ENCODE measurements at places on chromosomes 2 and 18. TPM values are rescaled to one million over a fixed set of nuclear protein-coding genes. Genes with fewer than 3 reads are reported as not detected.
A peak's percentile ranks its signal among the peaks of the same experiment; 100 is the strongest.

The GATA6 gene
- 28.6 TPM for total RNA-seq

The BIRC6 gene
- 161 TPM for total RNA-seq

- H3K27ac ChIP-seq: no peak overlapping the region
- no peak for DNase-seq
- H3K4me3 ChIP-seq: no peak overlapping the region
- H3K27me3 ChIP-seq: no peaks in the 10 kb centered on the region
- no peaks in the 10 kb centered on the region for H3K36me3 ChIP-seq
These were observed 19.3 kb upstream of the PDE1A start for GRCh38 chr2:182446087-182446486.

GRCh38 chr2:43269074-43269572 lies 42.7 kb upstream of the ZFP36L2 start:
- no peaks in the 10 kb centered on the region for H3K27me3 ChIP-seq
- H3K27ac ChIP-seq: peak overlapping the region; percentile 88
- peak; percentile 78 for DNase-seq
- no peak overlapping the region for H3K4me3 ChIP-seq
- H3K36me3 ChIP-seq: no peaks in the 10 kb centered on the region

DNA sequence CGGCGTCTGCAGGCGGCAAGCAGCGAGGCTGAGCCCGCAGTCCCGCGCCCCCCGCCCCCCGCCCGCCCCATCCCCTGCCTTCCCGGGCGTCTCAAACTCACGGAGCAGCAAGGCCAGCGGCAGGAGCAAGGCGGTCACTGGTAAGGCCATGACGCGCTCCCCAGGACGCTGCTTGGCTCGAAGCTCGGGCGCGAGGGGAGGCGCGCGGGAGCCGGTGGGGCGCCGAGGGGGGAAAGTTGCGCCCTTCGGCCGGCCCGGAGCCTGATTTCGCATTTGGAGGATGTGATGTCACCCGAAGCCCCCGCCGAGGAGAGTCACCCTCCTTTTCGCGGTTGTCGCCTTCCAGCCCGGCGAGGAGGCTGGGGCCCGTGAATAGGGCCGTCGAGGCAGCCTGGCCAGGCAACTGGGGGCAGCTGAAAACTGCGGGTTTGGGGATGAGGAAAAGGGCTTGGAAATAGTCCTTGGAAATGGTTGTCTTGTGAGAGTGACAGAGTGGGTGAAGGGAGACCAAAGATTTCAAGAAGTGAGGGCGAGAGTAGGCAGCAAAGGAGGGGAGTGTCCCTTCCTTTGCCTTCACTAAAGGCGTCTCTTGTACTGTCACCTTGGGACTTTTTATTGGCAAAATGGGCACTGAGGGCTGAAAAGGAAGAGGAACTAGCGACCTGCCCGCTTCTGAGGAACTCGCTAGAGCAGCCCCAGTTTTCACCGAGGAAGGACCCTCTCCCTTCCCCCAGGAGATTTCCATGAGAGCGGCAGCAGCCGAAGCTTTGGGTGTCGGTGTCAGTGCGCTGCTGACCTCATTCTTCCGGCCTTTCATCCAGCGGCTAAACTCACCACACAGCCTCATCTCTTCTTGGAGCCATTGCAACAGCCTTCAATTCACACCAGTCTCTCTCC lies at the start of gene CD8A:
CD8A (minus strand) TSS at position 238 of the 897 bp plus-strand sequence; CDS start at position 150, 88 bp downstream.
- peaks cover 14% of the 10 kb centered on the region for H3K4me1 ChIP-seq
- no peak within 1 kb of the TSS for H3K4me3 ChIP-seq
- no peak for DNase-seq
- no peak within 1 kb of the TSS for H3K27ac ChIP-seq

DNA sequence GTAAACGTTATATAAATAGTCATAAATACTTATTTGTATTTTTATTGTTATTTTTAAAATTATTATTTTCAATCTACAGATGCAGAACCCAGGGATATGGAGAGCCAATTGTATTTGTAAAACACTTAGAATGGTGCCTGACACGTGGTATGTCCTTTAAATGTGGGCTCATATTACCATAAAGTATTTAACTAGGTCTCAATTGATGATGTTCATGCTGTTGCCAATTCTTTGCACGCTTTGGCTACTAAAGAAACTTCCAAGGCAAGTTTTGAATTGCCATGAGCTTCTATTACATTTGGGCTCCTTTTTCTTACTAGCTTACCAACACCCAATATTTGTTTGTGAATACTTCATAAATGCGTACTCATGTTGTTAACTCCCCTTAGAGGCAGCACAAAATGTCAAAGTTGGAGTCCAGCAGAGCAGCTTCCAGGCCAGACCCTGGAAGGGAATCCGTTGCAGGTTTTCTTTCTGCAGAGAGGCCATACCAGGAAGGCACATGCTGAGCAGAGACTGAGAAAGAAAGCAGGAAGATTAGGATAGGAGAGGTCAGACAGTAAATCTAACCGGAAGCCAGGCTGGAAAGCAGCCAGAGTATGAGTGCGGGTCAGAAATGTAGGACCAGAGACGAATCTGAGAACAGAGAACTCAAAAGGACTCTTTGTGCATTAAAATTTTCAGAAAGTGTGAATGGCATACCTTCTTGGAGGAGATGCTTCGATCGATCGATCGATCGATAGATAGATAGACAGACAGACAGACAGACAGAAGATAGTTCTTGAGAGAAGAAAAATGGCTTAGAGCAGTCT lies 4.2 kb upstream of the NOSTRIN start:
- no peak for DNase-seq
- H3K4me3 ChIP-seq: no peak overlapping the region
- H3K36me3 ChIP-seq: no peaks in the 10 kb centered on the region

DNA sequence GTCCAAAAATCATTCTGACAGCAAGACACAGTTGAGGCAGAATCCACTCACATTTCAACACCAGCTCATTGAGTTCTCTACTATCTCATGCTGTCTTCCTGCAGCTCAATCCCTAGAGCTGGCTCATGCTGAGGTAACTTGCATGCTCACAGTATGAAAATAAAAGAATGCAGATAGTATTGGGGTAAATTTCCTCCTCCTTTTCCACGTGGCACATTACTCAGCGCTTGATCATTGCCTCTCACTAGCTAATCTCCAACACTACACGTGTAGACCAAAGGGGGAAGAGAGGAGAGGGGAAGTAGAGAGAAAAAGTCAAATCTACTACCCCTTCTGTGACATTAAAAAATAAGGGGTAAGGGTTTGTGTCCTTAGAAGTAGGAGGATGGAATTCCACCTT lies 300.6 kb downstream of the AFF3 start:
- no peaks in the 10 kb centered on the region for H3K4me1 ChIP-seq
- no peak overlapping the region for H3K27ac ChIP-seq
- DNase-seq: no peak

DNA sequence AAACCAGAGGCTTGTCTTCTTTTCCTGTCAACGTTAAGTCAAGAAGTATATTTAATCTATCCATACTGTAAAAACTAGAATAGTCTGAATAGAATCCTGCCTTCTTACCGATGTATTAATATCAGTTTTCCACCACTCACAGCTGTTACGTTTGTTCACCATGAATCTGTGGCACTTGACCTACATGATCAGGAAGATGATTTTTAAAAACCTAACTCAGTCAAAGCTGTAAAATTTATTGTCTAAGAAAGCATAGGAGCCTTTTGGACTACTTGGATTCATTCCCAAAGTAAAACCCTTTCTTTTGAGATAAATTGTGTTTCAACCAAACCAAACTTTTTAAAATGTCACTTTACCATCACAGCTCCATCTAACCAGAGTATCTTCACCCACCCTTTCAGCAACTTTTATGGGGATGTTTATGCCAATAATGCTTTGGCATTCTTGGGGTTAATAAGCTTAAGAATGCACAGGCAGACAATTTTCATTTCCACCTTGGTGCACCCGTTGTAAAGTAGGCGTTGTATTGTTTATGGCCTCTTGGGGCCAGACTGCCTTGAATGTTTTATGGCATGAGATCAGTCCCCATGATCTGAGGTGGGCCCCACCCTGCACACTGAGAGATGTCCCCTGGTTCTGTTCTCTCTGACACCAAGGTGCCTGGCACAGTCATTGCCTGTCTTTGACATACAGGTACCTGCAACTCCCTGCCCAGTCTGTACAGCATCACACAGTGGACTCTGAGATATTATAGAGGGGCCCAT lies 176.2 kb upstream of the EPAS1 start:
- no peaks in the 10 kb centered on the region for H3K27me3 ChIP-seq
- no peaks in the 10 kb centered on the region for H3K36me3 ChIP-seq
- H3K27ac ChIP-seq: no peak overlapping the region
- peaks cover 9% of the 10 kb centered on the region for H3K4me1 ChIP-seq

The PJVK gene
- total RNA-seq: 3.8 TPM

GRCh38 chr18:66872277-66872676 lies 268.4 kb upstream of the CDH19 start:
- H3K36me3 ChIP-seq: no peaks in the 10 kb centered on the region
- DNase-seq: no peak
- no peaks in the 10 kb centered on the region for H3K4me1 ChIP-seq
- H3K4me3 ChIP-seq: no peak overlapping the region
- H3K27me3 ChIP-seq: no peaks in the 10 kb centered on the region

- no peak overlapping the region for H3K4me3 ChIP-seq
- H3K27me3 ChIP-seq: no peaks in the 10 kb centered on the region
- DNase-seq: no peak
- H3K27ac ChIP-seq: no peak overlapping the region
- H3K36me3 ChIP-seq: no peaks in the 10 kb centered on the region
- H3K4me1 ChIP-seq: no peaks in the 10 kb centered on the region
These were observed 91.7 kb downstream of the ACTR3 start for GRCh38 chr2:113981404-113982134.

GRCh38 chr2:28949617-28950305 lies 31.3 kb upstream of the TOGARAM2 start:
- DNase-seq: no peak
- no peaks in the 10 kb centered on the region for H3K27me3 ChIP-seq
- no peaks in the 10 kb centered on the region for H3K36me3 ChIP-seq
- H3K27ac ChIP-seq: no peak overlapping the region
- H3K4me3 ChIP-seq: no peak overlapping the region

The ZNF2 gene
- total RNA-seq: 5.9 TPM

The LYPD6 gene
- 23.7 TPM for total RNA-seq

- peaks cover 5% of the 10 kb centered on the region for H3K4me1 ChIP-seq
- H3K4me3 ChIP-seq: no peak overlapping the region
- no peak overlapping the region for H3K27ac ChIP-seq
- H3K27me3 ChIP-seq: no peaks in the 10 kb centered on the region
- no peaks in the 10 kb centered on the region for H3K36me3 ChIP-seq
- DNase-seq: no peak
These were observed 214.2 kb downstream of the MTX2 start for GRCh38 chr2:176483476-176483875.

DNA sequence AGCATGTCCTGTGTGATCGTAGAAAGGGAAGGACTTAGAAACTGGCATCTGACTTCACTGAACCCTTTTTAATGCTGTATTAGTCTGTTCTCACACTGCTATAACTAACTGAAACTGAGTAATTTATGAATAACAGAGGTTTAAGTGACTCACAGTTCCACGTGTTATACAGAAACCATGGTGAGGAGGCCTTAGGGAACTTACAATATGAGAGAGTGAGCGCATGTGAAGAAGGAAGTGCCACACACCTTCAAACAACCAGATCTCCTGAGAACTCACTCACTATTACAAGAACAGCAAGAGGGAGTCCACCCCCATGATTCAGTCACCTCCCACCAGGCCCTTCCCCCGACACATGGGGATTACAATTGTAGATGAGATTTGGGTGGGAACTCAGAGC lies 811.3 kb downstream of the CPS1 start:
- no peak for DNase-seq
- no peak overlapping the region for H3K4me3 ChIP-seq
- H3K4me1 ChIP-seq: no peaks in the 10 kb centered on the region
- no peak overlapping the region for H3K27ac ChIP-seq
- no peaks in the 10 kb centered on the region for H3K27me3 ChIP-seq

The SP5 gene
- total RNA-seq: 1.0 TPM

DNA sequence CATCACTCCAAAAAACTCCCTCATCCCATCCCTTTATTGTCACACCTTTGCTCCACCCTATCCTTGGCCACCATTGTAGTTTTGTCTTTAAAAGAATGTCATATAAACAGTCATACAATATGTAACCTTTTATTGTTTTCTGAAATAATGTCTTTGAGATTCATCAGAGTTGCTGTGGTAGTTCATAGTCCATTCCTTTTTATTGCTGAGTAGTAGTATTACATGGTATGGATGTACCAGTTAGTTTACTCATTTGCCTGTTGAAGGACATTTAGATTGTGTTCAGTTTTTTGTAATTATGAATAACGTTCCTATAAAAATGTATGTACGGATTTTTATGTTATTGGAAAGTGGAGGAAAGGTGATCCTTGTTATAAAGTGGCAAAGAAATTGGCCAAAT lies 171.8 kb upstream of the GCFC2 start:
- no peaks in the 10 kb centered on the region for H3K4me1 ChIP-seq
- H3K27ac ChIP-seq: no peak overlapping the region
- DNase-seq: no peak
- no peak overlapping the region for H3K4me3 ChIP-seq
- no peaks in the 10 kb centered on the region for H3K27me3 ChIP-seq

- H3K27ac ChIP-seq: no peak overlapping the region
- DNase-seq: no peak
- no peak overlapping the region for H3K4me3 ChIP-seq
- H3K27me3 ChIP-seq: no peaks in the 10 kb centered on the region
These were observed 523.3 kb upstream of the VRK2 start for GRCh38 chr2:57523304-57523703.

GRCh38 chr2:105308382-105309146 lies 21.0 kb downstream of the TGFBRAP1 start:
- H3K36me3 ChIP-seq: no peaks in the 10 kb centered on the region
- H3K27ac ChIP-seq: no peak overlapping the region
- no peak for DNase-seq
- no peaks in the 10 kb centered on the region for H3K27me3 ChIP-seq
- H3K4me1 ChIP-seq: no peaks in the 10 kb centered on the region
- H3K4me3 ChIP-seq: no peak overlapping the region

Measured in uterus (tissue), 4 donors.